H9 (cell line): ENCODE measurements at places on chromosomes 6 and 20. TPM values are rescaled to one million over a fixed set of nuclear protein-coding genes. Genes with fewer than 3 reads are reported as not detected.

- DNase-seq = no peak
Observed at GRCh38 chr6:90695316-90695715, 108.4 kb upstream of the MAP3K7 start.

DNA sequence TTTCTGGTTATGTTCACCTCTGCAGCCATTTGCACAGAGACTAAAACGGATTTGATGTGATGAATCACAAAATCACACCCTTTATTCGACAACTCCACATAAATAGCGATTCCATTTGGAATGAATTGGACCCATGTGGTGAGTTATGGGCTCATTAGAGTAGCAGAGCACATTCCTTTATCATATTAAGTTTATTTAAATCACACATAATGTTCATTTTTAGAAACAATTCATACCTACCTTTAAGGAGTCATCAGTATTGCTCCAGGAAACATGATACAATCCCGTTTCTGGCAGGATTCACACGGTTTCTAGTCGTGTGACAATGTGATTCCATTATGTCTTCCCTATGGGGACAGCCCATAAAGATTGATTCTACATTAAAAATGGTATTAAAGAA is 303.5 kb downstream of the CDH4 start:
- no peak for DNase-seq

- DNase-seq = peak; percentile 76
Observed at GRCh38 chr20:51220293-51220706, 197.4 kb upstream of the KCNG1 start.

WFDC12 gene
- not detected in 2 replicates for total RNA-seq

ULBP2 gene
- not detected in 2 replicates for total RNA-seq

- DNase-seq = no peak
Observed at GRCh38 chr6:20028562-20028961, 183.7 kb downstream of the MBOAT1 start.

DNA sequence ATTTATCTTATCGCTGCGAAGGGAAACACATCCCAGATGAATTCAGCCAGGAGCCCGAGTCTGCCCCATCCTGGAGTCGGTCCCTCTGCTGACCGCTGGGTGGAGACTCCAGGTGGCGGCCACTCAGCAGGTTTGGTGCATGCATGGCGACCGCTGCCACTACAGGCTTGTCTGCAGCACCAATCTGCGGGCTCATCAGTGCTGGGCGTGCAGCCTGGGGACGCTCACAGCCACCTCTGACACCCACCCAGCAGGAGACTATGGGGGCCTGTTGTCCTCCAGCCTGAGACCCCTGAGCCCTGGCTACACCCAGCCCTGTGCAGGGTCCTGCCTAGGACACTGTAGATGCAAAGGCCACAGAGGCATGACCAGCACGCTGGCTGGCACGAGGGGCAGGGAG is 40.5 kb upstream of the GATA5 start:
- DNase-seq = peak; percentile 71

GRCh38 chr20:33524261-33524660 is 34.4 kb downstream of the CBFA2T2 start:
- DNase-seq = no peak

DNA sequence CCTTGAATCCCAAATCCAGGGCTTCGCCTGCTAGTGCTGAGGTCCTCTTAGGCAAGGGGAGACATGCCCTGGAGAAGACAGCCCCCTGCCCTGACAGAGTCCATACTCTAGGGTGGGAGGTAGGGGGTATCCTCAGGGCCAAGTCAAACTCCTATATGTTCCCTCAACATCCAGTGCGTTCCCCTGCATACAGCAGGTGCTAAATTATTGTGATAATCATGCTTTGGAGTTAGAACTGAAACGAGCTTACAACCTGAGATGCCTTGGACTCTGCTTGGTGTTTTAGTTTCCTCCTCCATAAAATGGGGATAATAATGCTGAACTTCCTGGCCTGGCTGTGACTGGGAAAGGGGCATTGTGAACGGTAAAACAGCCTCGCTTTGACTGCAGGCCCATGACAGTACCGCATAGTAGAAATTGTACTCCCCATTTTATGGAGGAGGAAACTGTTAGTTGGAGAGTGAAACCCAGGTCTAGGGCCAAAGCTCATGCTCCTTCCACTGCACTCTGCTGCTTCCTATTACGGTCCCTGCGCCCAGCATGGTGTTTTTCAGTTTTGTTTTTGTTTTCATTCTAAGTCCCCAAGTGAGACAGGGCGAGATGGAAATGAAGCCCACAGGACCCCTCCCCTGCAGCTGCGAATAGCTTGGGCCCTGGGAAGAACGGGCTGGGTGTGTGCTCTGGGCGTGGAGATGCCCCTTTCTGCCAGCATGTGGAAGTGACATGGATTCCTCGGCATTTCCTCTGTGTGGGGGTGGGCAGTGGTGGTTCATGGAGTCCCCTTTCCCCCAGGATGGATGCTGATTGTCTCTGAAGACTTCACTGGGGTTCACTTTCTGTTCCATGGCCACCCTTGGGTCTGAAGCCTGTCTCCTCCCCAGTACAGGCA is 162.5 kb downstream of the VEGFA start:
- no peak for DNase-seq

EPPIN gene
- not detected in 2 replicates for total RNA-seq

FAM217A gene
- total RNA-seq = not detected in 2 replicates

KCNB1 gene
- 0.42 and 0.68 TPM in 2 replicates for total RNA-seq

- no peak for DNase-seq
Observed at GRCh38 chr6:158654960-158655489, 5.2 kb downstream of the SYTL3 start.

DNA sequence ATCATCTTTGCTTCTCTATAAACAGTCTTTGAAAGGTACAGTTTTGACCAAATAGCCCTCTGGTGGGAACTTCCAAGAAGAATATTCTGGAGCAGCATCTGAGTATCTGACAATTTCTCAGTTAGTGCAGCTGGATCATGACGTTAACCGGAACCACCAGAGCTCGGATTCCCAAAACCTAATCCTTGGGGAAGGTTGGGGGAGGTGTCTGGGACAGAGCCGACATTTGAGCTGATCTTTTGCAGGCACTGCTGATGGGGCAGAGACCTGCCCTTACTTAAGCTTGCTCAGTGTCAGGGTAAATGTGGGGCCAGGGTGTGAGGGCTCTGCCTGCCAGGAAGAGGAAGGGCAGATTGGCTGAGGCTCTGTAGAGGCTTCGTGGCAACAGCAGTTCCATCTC is 416.6 kb downstream of the DHX35 start:
- no peak for DNase-seq

GRCh38 chr6:170011204-170012036 is 260.0 kb downstream of the ERMARD start:
- peak; percentile 23 for DNase-seq

GRCh38 chr6:104682722-104683643 is 176.7 kb downstream of the HACE1 start:
- DNase-seq = peak; percentile 77

- no peak for DNase-seq
Observed at GRCh38 chr6:11754625-11755271, 23.9 kb downstream of the ADTRP start.
